ENCODE measurements at places on chromosomes 16 and 17.

DNA sequence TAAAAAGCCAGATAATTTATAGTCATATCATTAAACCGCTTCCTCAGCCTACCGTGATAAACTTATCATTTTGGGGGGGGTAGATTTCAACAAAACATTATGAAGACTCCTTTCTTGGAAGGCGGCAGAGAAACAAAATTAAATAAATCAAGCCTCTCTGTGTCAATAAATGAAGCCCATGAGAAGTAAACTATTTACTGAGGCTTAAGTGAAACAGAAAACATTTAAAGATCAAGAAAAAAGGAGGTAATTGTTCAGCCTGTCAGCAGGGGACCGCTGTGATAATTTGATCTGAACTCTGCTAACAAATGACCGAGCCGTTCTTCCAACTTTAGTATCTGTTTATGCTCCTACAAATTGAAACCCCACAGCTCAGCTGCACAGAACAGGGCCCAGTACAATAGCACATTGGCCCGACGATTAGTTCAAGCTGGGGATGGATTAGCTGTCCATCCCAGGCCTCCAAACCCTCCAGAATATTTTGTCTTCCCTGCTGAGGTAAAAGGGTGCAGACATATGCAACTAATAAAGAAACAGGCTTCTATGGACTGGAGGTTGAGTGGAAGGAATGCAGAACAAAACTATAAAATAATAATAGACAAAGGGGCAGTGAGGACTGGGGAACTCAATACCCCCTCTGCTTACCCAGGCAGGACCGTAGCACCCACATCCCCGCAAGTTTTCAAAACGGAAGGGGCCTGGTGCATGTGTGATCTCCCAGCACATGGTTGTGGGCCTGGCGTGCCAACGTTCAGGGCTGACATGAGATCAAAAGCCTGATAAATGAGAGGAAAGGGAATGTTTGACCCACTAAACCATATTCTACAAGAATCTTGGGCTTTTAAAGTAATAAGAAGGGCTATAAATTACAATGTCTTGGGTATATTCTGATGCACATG lies 298.1 kb upstream of the IRX5 start:
- DNase-seq = no peak

DNA sequence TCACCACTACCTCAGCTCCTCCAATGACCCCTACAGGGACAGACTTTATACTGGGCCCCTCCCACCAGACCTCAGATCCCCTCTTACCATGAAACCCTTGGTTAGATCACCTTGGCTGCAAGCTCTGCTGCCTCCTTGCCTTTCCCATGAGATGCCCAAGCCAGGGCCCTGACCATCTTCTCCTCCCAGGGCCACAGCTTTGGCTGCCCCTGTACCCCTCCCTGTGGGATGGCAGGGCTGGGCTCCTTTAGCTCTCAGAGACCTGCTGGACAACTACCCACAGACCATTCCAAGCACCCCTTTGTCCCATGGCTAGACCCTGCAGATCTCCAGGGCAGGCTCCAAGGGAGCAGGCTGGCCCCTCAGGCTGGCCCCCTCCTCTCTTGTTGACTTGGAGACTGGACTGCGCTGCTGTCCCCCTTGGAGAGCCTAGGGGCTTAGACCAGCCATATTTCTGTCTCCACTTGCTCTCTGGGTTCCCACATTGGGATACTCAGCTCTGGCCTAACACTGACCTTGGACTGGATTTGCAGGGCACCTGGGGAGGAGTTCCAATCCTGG lies 1692.7 kb downstream of the TP53TG3F start:
- no peak for DNase-seq

DNA sequence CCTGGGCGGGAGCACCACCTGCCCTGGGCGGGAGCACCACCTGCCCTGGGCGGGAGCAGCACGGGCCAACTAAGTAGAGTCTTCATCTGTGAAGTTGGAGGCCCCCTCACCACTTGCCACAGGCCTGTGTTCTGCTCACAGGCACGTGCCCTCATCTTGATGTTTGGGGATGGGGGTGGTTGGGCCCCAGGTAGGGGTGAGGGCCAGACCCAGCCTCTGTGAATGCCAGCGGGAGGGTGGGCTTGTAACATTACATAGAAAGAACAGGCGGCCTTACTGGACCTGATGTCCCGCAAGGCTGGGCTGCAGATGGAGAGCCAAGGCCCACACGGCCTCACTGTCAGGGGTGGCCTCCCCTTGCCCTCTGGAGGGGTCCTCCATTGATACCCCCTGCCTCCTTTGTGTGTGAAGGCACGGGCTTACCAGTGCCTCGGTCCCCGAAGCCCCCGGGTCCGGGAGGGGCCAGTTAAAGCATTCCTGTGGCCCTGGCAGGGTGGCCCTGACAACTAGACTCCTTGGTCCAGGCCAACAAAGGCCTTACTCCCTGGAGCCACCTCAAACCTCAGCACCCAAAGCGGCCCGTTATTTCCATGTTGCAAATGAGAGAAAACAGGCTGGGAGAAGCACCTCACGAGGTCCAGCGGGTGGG lies 1.1 kb upstream of the SLC16A3 start:
- DNase-seq = no peak

DNA sequence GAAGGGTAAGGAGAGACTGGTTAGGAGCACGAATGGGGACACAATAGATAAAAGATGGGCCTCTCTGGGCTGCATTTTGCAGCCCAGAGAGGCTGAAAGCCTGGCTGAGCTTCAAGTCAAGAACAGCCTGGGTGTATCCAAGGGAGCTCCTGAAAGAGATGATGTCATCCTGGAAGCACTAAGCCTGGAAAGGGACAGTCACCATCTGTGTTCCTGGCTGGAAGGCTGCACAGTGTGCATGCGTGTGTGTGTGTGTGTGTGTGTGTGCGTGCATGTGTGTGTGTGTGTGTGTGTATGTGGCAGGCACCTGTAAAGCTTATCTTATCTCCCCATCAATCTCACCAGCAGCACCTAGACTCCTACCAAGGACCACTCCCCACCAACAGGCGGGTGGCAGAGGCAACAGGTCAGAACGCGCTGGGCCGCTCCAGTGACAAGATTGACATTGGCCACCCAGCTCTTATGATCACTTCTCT lies 44.1 kb downstream of the COG7 start:
- DNase-seq = peak; percentile 78

DNA sequence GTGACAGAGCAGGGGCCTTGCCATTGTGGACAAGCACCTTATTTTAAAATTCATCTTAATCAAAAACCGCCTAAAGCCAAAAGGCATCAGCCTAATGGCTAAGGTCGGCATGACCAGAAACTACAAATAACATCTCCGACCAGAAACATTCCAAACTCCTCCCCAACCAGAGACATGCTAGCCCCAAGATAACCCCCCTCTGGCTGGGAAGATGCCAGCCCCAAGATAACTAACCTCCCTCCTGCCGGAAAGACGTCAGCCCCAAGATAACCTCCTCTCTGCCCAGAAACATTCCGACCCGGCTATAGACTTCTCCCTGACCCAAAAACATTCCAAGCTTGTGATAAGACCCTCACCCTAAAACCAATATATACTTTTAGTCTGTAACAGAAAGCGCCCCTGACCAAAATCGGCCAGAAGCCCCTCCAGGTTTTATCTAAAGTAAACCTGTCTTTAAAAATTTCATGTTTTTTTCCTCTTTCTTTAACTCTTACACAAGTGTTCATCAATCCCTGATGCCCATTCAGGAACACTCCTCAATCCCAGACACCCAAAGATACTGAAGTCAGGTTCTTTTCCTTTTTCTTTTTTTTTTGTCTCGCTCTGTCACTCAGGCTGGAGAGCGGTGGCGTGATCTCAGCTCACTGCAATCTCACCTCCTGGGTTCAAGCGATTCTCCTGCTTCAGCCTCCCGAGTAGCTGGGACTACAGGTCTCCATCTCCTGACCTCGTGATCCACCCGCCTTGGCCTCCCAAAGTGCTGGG lies 32.7 kb downstream of the TLE7 start:
- DNase-seq = no peak

DNA sequence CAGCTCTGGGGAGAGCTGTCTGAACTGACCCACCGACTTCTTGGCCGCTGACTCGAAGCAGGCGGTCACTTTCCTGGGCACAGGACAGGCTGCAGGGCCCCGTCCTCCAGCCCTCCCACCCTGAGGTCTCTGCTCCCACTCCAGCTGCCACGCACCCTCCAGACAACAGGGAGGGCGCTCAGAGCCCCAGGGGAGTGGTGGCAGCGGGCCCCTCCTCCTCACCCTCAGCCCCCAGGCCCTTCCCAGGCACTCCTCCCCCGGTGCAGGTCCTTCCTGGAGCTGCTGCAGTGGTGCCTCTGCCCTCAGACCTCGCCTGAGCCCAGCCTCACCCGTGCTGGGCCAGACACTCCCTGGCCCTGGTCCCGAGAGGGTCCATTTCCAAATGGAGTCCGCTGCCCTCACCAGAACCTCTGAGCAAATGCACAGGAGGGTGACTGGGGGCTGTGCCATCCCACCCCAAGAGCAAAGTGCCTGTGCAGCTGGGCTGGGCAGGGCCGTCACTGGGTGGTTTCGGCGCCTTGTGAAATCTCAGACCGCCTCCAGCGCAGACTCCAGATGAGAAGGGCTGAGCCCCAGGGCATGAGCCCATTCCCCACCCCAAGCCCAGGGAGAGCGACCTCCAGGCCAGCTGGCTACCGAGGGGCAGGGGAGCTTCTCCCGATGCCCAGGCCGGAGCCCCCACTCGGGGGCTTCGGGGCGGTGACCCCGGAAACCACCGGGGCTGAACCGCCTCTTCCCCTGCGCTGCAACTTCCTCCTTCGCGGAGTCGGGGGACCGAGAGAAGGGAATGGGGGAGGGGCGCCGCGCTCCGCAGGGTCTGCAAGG lies 717 bp downstream of the CYBA start:
- peak; percentile 78 for DNase-seq

DNA sequence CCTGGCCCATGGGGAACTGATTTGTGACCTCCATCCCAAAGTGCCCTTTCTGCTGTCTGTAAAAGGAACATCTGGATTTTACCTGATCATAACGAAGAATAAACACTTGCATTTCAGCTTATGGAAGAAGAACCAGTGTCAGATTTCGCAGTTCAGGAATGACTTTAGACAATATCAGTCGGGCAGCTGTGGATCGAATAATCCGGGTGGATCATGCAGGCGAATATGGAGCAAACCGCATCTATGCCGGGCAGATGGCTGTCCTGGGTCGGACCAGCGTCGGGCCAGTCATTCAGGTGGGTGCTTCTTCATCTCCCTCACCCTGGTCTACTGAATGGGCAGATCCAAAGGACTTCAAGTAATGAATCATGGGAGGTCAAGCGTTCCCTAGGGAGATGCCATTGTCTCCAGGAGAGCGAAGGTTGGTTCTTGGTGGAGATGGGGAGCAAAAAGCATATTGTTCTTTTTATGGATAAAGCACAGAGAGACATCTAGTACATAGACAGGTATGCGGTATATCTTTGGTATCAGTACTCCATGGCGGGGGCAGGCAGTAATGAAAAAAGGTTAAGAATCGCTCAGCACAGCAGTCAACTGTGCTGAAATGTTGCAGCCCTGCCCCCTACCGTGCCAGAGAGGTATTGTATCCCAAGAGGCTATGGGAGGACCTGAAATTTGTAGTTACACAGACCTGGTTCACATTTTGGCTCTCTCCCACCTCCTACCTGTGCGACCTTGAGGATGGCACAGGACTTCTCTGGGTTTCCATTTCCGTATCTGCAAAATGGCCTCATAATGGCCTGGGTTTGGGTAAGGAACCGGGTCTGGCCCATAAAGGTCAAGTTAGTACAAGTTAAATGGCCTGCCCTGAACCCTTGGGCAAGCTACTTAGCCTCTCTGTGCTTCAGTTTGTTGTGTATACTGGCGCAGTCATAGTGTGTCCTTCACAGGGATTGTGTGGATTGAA lies 4.7 kb downstream of the COQ7 start:
- DNase-seq = peak; percentile 60

DNA sequence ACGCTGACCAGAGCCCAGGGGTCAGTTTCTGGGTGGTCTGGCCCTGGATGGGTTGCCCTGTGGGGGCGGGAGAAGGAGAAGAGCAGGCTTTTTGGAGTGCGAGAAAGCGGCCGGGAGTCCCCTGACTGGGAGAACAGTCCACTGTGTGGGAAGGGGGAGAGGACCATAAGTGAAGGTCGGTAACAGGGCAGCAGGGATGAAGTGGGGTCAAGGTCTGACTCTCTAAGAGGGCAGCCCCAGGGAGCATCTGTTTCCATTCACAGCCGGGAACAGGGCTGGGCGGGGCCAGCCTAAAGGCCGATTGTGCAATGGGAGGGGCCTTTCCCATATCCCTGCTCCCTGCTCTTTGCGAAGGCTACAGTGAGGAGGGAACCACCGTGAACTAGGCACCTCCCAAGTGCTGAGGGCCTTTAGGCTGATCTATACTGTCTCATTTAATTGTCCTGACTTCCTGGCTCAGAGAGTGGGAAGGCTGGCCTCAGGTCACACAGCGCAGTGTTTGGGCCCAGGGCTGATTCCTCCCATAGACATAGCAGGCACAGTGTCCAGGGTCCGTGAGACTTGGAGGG lies 10.4 kb upstream of the WFDC1 start:
- peak; percentile 78 for DNase-seq

DNA sequence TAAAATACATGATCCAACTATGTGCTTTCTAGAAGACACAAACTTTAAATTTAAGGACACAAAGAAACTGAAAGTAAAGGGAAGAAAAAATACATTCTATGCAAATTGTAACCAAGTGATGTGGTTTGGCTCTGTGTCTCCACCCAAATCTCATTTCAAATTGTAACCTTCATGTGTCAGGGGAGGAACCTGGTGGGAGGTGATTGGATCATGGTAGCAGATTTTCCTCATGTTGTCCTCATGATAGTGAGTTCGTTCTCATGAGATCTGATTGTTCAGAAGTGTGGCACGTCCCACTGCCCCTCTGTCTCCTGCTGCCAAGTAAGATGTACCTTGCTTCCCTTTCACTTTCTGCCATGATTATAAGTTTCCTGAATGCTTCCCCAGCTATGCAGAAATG lies 15.0 kb downstream of the OR1A1 start:
- no peak for DNase-seq

GRCh38 chr17:7417056-7417655 lies 3.0 kb upstream of the SPEM1 start:
- no peak for DNase-seq

GRCh38 chr16:4610011-4611005 lies 4.4 kb downstream of the UBALD1 start:
- DNase-seq = no peak

DNA sequence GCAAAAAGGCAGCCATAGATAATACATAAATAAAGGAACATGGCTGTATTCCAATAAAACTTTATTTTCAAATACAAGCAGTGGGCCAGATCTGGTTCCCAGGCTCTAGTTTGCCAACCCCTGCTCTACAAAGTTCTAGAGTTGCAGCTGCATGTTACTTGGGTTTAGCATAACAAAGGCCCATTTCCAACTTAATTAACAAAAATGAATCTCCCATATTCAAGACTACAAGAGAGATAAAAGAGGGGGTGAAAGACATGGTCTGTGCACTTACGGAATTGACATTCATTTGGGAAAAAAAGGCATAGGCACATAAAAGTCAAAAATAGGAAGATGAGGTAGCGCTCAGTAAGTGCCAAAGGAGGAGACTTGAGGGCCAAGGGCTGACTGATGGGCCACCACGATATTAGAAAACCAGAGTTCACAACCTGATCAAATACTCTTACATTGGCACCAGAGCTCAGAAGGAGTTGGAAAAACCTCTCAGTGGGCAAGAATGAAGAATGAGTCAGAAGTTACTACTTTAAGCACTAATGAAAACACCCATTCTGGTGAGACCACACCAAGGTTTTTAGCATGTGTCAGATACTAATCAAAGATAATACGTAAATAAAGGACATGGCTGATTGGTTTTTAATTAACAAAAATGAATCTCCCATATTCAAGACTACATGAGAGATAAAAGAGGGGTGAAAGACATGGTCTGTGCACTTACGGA lies 164.0 kb downstream of the VPS53 start:
- DNase-seq = peak; percentile 34

GRCh38 chr16:65991149-65991701 lies 375.3 kb upstream of the CDH5 start:
- DNase-seq = no peak

GRCh38 chr17:35731239-35731916 lies at the start of gene RASL10B:
Gene RASL10B (plus strand): TSS chr17:35731639. CDS start chr17:35735185, 3,546 bp downstream.
- DNase-seq = peak; percentile 88

Measured in GM03348 (cell line).